ENCODE measurements at places on chromosomes 7 and 10. TPM values are rescaled to one million over a fixed set of nuclear protein-coding genes. Genes with fewer than 3 reads are reported as not detected.

GRCh38 chr7:4018601-4019316, 663.3 kb upstream of the FOXK1 start:
- no peak for DNase-seq

GRCh38 chr7:11613292-11613930, 218.6 kb downstream of the THSD7A start:
- DNase-seq: no peak

Gene KNDC1
- 1.3 TPM for total RNA-seq

DNA sequence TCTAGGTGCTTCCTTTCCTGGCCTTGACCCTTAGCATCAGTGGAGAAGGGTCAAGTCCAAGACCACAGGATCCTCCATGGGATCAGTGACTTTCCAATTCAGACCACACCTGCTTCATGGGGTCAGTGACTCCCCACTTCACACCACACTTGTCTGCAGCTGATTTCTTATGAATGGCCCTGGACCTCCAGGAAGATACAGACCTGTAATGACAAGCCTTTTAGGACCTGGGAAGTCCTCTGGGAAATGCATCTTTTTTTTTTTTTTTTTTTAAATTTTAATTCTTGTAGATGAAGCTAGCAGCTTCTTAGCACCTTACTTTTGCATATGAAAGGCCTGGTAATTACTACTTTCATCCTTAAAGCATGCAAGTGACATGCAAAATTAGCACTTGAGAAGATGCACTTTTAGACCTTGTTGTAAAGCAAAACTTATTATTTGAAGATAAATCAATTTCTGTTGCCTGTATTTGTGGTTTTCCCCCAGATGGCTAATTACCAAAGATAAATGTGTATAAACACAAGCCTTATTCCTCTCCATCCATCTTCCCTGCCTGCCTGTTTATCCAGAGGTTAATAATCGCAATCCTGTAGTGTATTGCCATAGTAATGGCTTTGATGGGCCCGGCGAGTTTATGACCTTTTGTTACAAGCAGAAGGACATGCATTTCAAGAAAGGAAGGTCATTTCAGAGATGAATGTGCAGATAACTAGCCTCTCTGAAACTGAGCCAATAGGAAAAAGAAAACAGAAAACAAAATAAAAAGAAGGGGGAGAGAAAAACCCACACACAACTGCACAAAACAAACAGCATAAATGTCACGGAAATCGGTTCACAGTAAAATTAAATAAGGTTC, 1018.7 kb downstream of the TYW1 start:
- DNase-seq: no peak

DNA sequence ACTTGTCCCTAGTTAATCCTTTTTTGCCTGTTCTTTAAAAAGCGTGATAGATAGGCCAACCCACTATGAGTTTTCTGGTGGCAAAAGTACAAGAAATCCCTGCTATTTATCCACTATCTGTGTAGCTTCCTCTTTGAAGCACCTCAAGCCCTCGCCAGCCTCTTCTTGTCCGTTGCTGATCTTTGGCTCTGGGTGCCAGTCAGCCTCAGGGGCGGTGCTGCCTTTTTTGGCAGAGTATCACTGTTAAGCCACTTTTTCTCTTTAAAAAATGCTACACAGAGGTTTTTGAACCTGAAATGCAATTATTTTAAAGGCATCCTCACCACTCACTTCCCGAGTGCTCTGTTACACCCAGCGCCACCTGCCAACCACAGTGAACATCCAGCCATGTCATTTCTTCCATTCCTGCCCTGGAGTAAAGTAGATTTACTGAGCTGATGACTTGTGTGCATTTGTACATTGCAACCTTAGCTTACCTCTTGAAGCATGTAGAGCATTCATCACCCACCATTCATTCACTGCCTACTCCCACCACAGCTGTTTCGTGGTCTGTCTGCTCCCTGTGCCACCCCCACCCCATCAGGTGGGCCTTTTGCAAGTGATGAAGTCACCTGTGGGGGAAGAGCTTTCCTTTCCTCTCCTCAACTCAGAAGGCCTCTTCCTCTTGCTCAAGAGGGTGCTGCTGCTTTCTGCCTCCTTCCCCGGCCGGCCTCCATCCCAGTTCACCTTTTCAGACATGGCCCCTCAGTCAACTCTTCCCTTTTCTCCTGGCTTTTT, 414.2 kb upstream of the GALNT17 start:
- DNase-seq: no peak

- DNase-seq: no peak
These were observed 1053.4 kb upstream of the AUTS2 start for GRCh38 chr7:68544851-68545250.

DNA sequence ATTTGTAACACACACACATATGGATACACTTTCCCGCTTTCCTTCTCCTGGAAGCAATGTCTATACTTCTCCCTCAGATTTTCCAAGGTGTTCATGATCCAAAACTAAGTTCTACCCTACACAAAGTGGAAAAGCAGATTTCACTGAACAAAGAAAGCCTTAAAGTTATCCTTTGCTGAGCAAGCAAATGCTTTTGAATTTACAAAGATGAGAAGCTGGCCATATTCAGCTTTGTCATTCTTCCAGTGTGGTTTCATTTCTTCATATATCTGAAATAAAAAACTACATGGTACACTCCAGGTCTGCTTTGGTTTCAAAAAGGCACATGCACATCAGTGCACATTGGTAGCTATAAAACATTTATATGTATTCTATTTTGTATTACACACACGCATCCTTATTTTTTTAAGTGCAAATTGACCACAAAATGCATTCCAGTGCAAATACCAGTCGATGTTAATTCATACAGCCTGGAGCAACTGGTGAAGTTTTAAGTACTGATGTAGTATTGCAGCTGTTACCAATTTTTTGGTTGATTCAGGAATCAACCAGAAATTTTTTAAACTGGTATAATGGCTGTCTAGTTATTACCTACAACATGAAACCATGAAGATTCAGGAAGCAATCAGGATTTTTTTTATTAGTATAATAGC, 65.5 kb upstream of the SRPK2 start:
- no peak for DNase-seq

Gene HOXA7
- total RNA-seq: not detected
